Stimulated activated CD4-positive, alpha-beta T cell treated with anti-CD3 and anti-CD28 coated beads, Interleukin-2, amount 100 ng/mL, for 48 hours (primary cell): ENCODE measurements at places on chromosomes 1 and 21.

DNA sequence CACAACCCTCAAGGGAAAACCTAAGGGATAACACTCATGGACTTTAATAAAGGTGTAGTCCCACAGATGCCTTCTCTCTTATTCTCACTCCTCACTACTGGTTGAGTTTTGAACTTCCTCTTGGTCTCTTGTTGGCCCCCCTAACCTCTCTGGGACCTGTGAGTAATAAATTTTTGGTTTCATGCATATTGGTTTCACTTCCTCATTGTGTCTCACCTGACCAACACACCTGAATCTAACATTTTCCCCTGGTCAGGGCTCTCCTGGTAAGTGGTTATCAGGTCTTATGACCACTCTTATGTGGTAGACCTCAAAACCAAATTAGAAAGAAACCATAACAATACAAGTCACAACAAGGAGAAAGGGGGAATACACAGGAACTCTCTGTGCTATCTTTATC lies 60.5 kb upstream of the PRMT6 start:
- DNase-seq, result no peak

DNA sequence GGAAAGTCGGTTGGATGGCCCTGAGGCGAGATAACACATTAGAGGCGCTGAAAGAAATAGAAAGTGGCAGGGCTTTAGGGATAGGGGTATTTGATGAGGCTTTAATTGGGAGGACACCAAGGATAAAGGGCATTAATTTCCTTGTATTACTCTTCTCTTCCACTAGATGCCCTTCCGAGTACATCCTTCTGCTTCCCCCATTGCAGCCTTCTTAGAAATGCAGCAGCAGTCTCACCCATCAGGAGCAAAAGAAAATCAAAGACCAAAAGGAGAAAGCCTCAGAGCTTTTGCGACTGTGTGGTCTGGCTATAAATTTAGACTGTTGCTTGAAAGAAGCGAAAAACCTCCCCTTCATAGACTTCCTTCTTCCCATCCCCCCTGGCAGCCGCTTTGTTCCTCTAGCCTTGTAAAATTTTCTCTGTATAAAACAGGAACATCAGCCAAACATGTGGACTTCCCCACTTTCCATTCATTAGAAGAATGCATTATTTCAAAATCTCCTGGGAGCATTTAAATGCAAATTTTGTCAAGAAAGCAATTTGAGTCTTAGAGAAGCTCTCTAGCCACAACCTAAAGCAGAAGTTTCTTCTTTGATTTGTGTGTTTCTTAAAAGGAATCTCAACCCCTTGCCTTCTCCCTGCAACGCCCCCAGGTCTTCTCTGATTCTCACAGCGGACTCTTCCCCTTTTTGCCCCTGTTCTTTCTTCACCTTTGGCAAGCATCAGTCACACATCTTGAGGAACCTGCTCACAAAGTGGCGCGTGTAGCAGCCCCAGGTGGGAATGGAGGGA lies 76.6 kb downstream of the NDUFS5 start:
- no peak for DNase-seq

GRCh38 chr1:201736707-201737320 lies 92.1 kb upstream of the IPO9 start:
- DNase-seq, result no peak

GRCh38 chr1:228180271-228180958 lies 14.8 kb downstream of the IBA57 start:
- no peak for DNase-seq

DNA sequence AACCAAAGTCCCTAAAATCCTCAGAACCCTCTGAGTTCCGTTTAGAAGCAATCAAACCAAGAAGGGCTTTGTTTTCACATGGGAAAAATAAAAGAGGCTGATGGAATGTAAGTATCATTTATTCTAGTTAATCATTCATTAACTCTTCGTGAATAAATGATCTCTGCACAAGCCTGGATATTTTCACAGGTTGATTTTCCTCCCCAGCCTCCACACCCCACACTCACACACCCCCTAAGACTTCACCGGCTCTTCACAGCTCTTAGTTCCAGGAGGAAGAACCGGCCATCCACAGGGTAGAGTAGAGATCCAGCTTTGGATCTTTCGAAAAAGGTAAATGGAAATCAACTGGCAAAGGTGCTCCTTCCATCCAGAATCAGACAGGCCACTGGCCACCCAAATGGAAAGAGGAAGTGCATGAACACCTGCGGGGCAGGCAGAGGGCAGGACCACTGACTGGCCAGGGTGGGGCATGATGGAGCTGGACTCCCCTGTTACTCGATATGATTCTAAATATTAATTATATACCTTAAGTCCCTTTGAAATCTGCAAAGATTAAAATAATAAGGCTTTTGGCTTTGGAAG lies 10.0 kb downstream of the C1orf198 start:
- no peak for DNase-seq

DNA sequence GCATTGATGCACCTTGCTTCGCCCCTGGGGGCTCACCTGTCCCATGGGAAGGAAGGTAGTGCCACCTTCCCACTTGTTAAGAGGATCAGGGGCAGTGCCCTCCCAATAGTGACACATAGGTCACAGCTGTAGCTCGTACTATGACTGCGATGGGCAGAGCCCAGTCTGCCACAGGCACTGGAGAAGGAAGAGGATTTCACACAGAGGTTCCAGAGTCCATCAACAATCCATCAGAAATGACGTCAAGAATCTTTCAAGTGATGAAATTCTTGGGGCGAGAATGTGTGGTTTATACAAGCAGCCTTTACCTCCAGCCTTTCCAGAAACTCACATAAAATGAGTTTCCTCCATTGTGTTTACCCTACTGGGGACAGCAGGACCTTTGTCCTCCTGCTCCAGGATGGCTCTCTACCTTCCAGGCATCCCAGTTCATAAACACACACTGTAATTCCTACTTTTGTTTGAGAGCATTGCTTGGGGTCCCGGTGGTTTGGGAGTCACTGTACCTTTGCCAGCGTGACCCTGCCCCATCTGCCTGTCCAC lies 260.6 kb upstream of the VAMP3 start:
- DNase-seq, result no peak

- DNase-seq, result no peak
Measured at GRCh38 chr1:216960716-216961115, 237.5 kb upstream of the ESRRG start.

GRCh38 chr1:184417916-184418315 lies 31.1 kb downstream of the C1orf21 start:
- no peak for DNase-seq

GRCh38 chr1:168643152-168643551 lies 66.7 kb downstream of the XCL1 start:
- DNase-seq, result no peak

DNA sequence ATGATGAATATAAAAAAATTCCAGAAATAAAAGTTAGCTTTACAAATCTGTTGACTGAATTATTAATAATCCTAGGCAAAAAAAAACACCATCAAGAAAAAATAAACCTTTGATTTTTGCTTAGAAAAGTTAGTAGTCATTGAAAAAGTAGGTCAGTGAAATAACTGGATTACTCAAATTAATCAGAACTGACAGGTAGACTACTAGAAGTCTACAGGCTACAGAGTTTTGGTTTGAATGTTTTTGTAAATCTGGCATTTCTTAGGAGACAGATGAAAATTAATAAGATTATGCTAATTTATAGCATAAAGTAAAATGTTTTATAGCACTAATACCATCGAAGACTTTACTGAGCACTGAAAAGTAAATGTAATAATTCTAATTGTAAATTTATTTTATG lies 511.9 kb downstream of the PTPRC start:
- DNase-seq, result no peak

DNA sequence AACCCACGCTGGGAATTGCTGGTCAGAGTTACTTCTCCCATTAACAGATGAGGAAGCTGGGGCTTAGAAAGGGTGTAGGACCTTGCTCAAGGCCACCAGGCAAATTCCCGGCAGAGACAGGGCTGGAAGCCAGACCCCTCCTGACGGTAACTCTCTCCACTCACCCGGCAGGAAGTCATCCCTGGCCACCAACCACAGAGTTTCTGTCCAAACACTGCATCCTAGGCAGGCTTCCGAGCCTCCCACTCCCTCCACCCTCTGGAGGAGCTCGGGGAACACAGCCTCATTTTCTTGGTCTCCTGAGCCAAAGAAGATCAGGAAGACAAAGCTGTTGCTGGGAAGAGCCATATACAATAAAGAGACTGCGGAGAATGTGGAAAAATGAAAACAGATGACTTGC lies 25.0 kb upstream of the ZNF436 start:
- no peak for DNase-seq

DNA sequence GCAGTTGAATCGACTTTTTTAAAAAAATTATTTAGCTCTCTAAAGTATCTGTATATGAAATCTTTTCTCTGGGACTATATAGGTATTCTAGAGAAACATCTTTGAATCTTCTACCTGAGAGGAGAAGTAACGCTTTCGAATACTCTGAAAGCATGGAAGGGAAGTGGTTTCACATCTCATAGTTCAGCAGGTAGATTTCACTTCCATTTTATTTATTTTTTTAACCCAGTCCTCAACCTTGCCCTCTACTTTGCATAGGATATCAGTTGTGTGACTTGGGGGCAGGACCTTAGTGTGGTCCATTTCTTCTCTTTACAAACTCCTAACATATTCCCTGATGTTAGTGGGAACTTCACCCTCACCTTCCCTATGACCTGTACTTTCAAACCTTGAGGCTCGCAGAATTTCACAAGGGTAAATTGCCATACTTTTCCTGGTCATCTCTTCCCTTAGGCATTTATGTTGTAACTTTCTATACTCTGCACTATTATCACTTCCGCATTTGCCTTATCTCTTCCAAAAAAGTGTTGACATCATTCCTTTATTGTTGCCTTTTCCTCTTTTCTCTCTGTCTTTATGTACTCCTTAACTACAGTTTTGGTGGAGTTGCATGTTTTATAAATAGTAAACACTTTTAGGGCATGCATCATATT lies 1208.5 kb upstream of the ADGRL4 start:
- no peak for DNase-seq

DNA sequence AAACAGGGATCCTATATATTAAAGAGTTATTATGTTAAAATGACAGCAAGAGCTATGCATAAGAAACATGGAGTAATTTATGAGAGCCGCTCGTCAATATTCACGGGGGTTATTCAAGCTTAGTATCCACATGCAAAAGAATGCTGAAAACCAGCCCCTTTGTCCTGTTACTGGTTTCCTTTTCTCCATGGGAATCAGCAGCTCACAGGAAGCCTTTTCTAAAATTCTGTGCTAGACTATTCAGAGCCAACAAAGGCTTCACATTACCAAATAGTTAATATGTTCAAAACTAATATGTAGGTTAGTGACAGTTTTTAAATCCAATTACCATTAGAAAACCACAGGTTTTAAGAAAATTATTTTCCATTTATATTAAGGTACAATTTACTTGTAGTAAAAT lies 225.6 kb upstream of the MAP1LC3C start:
- no peak for DNase-seq

GRCh38 chr1:69263921-69264391 lies 303.8 kb upstream of the LRRC7 start:
- no peak for DNase-seq

GRCh38 chr21:45600248-45600647 lies 43.3 kb upstream of the PCBP3 start:
- no peak for DNase-seq

GRCh38 chr1:2267051-2267830 lies 39.1 kb downstream of the SKI start:
- DNase-seq, result no peak

DNA sequence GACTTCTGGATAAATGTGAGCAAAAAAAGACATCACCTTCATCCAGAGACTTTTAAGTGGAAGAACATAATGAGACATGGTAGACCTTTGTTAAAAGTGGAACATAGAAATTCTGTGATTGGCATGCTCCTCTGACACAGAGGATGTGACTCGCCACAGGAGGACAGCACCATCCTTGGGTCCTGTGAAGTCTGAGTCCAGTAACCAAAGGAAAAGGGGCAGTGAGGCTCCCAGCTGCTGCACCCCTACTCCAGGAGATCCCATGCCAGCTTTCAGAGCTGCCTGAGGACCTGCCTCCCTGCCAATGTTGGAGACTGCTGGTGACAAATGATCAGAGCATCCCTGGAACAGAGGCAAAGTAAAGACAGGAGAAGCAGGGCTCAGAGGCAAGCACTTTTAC lies 136.2 kb downstream of the BRINP2 start:
- no peak for DNase-seq

DNA sequence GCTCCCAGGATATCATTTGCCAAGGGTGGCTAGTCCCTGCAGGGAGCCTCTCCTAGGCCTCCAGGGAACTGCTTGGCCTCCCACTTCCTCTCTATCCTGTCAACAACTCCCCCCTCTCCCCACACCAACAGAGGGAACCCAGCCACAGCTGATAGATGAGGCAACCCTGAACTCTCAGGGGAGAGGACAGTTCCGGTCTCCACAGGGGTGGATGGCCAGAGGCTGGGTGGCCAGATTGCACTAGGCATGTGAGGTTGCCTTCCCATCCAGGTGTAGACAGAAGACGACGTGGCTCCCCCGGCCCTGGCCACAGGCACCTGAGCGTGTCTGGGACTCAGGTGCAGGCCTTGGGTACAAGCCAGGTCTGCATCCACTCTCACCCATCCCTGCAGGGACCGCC lies 53.3 kb downstream of the TOR1AIP2 start:
- no peak for DNase-seq

- DNase-seq, result no peak
Measured at GRCh38 chr1:27581823-27582243, 22.1 kb downstream of the AHDC1 start.

DNA sequence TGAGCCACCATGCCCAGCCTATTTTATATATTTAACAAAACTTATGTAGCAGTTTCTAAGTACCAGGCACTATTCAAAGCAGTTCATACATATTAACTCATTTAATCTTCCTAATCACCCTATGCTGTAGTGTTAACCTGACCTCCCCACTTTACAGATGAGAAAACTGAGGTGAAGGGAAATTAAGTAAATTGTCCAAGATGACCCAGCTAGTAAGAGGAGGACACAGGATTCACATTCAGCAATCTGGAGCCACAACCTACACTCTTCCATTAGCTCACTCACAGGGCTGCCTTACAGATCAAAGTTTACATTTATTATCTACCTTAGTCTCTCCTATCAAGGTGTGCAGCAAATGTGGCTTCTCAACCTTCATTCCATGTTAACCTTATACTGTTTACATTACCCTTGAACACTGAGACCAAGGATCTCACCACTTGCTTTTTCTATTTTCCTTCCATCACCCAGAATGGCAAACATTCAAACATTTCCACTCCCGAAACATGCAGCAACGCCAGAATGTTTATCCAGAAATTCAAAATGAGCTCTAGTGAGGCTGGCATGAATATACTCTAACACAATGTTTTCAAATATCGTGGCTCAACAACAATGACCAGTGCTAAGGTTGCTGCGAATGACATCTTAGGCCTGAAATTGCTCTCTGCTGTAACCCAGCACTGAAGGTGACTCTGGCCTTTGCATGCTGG lies 24.5 kb downstream of the HIVEP3 start:
- DNase-seq, result no peak

GRCh38 chr1:111906111-111906510 lies 83.4 kb downstream of the KCND3 start:
- DNase-seq, result no peak

GRCh38 chr1:28313702-28314546 lies 14.9 kb upstream of the MED18 start:
- no peak for DNase-seq

DNA sequence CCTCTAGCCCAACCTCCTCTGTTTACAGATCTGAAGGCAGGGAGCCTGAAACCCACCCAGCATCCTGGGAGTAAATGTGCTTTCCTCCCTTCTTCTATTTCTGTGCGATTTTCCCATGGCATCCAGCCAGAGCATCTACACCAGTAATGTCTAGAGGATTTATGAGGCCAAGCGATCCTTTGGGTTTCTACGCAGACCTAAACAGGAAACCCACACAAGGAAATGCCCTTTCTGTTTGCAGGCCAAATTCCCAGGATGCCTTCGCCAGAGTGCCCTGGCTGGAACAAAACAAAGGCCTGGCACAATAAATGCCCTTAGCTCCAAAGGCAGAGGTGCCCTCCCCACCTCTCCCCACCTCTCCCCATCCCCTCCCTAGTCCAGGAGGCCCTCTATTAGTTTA lies 110.5 kb upstream of the CDC42BPA start:
- DNase-seq, result no peak
